ENCODE measurements at places on chromosomes 1 and 21.

- DNase-seq = no peak
Observed at GRCh38 chr21:34890724-34891612, 158.1 kb downstream of the RUNX1 start.

DNA sequence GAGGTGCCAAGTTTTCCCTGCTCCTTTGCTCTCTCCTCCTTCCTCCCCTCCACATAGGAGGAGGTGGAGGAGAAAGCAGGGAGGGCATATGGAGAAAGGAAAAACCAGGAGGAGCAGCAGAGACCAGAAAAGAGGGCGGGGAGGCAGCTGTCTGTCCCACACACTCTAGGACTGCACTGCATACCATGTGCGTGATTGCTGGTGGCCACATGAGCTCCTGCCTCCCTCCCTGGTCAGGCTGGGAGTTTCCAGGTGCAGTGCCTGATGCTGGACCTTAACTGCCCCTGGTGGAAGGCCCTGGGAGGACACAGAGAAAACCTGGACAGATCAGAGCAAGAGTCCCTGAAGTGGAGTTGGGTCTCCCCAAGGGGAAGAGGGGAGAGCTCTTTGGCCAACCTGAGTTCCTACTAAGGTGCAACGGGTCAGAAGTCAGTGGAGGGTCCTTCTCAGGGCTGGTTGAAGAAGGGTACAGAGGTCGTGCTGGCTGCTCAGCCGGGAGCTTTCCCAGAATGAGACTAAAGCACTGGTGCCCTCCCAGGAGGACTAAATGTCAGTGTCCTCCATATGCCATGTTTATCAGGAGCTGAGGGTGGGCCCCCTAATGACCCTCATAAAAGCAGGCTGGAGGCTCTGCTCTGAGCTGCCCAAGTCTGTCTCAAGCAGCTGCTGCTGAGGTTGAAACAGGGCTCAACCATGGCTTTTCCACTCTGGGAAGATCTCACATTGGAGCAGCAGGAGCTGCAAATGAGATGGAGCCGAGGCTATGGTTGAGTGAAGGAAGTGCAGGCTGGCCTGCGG, 3.5 kb upstream of the LGR6 start:
- DNase-seq = no peak

DNA sequence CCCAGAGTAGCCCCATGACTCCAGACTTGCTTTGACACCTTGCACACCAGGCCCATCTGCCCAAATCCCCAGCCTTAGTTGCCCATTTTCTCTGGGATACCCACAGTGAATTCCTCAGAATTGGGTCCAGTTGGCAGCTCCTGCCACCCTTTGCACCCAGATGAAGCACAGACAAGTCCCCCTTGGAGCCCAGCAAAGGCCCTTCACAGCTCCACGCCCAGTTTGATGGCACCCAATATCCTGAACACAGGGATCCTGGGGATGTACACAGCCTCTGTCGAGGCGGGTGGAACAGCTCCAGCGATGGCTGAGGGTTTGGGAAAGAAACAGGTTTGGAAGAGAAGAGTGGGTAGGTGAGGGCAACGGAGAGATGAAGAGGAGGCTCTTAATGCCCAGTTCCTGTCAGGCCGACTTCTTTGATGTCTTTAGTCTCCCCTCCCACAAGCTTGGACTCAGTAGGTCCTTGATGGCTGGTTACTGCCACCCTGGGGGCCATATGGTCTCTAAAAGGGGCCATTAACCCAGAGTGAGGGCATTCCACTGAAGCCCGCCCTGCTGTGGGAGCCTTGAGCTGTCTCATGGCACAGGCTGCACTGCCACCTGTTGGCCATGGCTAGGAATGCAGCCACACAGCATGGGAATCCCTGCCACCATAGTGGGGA, 21.7 kb downstream of the TMEM53 start:
- peak; percentile 91 for DNase-seq

- no peak for DNase-seq
Observed at GRCh38 chr21:45388611-45389296, 16.2 kb upstream of the COL18A1 start.

DNA sequence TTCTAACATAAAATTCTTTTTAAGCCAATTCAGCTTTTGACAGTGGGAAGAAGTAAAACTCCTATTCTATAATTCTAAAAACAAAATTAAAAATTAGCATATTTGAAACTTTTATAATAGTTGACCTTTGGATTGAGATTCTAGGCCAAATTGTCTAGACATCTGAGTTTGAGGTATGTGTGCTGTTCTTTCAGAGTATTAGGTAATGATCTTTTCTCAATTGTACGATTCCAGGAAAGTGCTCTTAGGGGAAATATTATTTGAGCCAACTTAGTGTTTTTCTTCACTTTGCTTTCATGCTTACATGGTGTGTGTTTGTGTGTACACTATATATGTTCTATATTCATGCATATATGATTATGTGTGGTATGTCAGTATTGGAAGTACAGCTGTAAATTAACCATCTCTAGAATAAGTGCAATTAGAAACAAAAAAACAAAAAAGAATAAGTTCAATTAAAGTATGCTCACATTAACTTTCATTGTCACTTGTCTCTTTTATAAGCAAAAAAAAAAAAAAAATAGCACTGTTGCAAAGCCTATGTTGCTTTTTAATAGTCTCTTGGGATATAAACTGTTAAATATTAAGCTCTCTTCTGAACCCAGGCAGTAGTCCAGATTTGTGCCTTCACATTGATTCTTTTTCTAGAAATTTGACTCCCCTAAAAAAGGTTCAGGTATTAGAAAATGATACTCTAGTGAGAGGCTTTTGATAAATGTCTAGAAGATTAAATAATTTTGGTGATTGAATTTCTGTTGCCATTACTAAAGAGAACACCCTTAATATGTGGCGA, 132.2 kb downstream of the ATP5PO start:
- DNase-seq = no peak

DNA sequence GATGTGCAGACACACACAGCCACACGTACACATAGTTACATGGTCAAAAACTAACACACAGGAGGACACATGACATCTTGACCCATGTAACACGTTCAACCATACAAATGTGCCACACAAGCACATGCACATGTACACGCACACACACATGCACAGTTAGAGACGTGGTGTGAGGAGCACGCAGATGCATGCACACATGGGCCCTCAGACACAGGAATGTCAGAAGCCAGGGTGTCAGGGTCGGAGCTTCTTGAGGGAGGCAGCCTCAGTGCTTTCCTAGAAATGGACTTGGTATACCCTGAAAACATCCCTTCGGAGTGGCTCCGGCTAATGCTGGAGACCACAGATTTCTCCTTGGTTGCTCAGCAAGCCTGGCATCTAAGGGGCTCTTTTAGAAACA, 114.3 kb downstream of the DMRTB1 start:
- no peak for DNase-seq

- no peak for DNase-seq
Observed at GRCh38 chr1:199858171-199858570, 169.3 kb upstream of the NR5A2 start.
